HCT116 (cell line): ENCODE measurements at places on chromosomes 5 and 9.

- no peak for DNase-seq
Measured at GRCh38 chr9:1048231-1048619, 1.9 kb upstream of the DMRT2 start.

DNA sequence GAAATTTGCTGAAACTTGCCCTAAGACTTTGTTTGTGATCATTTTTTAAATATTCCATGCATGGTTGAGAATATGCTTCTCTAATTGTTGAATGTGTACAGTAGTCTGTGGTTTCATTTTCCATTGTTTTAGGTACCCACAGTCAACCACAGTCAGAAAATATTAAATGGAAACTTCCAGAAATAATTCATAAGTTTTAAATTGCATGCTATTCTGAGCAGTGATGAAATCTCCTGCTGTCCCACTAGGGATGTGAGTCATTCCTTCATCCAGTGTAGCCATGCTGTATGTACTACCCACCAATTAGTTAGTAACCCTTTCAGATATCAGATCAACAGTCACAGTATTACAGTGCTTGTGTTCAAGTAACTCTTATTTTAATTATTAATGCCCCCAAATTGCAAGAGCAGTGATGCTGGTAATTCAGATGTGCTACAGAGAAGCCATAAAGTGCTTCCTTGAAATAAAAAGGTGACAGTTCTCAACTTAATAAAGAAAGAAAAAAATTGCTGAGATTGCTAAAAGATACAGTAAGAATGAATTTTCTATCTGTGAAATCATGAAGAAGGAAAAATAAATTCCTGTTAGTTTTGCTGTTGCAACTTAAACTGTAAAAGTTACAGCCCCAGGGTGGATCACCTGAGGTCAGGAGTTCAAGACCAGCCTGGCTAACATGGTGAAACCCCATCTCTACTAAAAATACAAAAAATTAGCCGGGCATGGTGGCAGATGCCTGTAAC, 79.9 kb upstream of the FBXL17 start:
- no peak for DNase-seq

GRCh38 chr9:1332156-1332555, 282.0 kb downstream of the DMRT2 start:
- DNase-seq, result no peak

GRCh38 chr5:10330511-10331230, 22.8 kb upstream of the MARCHF6 start:
- no peak for DNase-seq

DNA sequence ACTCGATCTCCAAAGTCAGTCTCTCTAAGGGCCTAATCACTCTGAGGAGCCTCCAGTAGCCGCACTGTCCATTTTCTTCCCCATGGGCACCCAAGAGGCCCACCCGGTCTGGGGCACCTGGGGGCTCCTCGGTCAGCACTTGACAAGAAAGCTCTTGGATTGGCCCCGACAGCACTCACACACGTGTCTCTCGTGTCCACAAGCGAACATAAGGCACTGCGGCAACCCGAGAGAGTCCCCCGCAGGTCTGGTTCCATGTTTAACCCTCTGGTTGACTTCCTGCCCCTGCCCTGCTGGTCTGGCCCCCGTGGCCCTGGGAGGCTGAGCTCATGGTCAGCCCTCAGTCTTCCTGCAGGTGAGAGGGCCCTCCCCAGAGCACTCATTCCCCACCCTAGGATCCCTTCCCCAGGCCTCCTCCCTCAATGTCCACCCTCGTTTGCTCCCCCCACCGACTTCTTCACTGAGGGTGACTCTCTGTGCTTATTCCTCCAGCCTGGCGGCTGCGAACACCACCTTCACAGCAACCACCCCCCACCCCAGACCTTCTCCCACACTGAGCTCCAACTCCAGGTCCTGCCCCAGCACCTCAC, 16.3 kb upstream of the LRRC14B start:
- DNase-seq, result no peak

- DNase-seq, result no peak
Measured at GRCh38 chr5:5363045-5363444, 59.4 kb upstream of the ICE1 start.

DNA sequence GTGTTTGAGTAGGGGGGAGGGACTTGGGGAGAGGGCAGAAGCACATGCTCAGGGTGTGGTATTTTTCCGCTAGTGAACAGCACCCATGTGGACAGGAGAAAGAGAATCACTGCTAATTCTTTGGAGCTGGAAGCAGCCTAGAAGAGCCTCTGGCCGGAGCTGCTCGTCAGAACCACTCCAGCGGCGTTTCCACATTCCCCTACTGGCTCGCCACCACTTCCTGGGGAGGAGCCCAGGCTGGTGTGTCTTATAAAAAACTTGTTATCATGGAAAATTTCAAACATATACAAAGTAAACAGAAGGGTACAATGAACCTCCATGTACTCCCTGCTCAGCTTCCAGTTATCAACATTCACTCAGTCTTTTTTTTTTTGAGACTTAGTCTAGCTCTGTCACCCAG, 26.7 kb downstream of the LHX2 start:
- no peak for DNase-seq

GRCh38 chr5:37088009-37088408, 161.2 kb downstream of the CPLANE1 start:
- no peak for DNase-seq

DNA sequence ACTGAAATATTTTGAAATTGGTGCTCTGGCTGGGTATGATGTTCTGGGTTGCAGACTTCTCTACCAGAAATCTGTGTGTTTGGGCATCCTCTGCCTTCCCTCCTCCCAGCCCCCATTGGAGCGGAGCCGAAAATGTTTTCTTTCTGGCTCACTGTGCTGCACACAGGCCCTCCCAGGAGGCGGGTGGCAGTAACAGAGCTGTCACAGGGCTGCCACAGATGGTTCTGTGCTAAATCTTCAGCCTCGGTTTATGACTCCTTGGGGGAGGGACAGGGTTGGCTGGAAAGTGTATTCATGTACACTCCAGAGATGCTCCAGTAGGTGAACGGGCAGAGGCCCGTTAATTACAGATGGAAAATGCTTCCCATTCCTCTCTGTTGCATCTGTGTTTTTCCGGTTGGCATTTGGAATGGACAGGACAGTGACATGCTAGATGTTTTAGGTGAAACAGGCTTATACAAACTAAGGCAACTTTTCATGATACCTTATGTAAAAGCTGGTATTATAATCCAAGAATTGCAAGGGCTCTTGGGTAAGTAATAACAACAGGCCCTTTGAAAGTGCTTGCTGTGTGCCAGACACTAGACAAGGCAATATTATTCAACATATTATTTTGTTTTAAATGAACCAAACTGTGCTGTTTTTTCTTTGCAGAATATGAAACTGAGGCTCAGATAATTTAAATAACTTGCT, 180.2 kb downstream of the ADCY2 start:
- DNase-seq, result no peak

DNA sequence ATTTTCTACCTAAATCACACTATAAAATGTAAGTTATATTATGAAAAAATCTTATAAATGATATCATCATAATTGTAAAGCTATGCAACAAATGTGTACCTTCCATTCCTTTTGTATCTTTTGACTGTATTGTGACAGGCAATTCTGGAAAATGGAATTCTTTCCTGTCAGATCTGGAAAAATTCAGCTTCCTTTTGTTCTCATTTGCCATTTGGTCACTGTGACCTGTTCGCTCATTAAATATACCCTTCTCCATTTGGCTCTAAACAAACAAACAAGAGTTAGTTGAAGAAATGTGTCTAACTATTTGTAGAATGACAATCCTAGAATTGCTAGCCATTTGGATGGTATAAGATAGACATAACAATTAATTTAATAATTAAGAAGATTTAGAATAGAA, 62.7 kb downstream of the CDKL3 start:
- no peak for DNase-seq

GRCh38 chr5:96297290-96297689, 135.8 kb downstream of the PCSK1 start:
- DNase-seq, result no peak

- no peak for DNase-seq
Measured at GRCh38 chr9:93288891-93289883, 105.2 kb downstream of the WNK2 start.

DNA sequence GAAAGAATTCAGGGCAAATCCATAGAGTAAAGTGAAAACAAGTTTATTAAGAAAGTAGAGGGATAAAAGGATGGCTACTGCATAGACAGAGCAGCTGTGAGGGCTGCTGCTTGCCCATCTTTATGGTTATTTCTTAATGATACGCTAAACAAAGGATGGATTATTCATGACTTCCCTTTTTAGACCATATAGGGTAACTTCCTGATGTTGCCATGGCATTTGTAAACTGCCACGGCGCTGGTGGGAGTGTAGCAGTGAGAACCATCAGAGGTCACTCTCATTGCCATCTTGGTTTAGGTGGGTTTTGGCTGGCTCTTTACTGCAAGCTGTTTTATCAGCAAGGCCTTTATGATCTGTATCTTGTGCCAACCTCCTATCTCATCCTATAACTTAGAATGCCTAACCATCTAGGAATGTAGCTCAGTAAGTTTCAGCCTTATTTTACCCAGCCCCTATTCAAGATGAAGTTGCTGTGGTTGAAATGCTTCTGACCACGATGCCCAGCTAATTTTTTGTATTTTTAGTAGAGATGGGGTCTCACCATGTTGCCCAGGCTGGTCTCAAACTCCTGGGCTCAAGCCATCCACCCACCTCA, 42.1 kb downstream of the RFK start:
- DNase-seq, result no peak

- no peak for DNase-seq
Measured at GRCh38 chr5:130520211-130520610, 615.9 kb downstream of the CHSY3 start.

- DNase-seq, result no peak
Measured at GRCh38 chr9:106945727-106946660, 83.0 kb downstream of the ZNF462 start.

DNA sequence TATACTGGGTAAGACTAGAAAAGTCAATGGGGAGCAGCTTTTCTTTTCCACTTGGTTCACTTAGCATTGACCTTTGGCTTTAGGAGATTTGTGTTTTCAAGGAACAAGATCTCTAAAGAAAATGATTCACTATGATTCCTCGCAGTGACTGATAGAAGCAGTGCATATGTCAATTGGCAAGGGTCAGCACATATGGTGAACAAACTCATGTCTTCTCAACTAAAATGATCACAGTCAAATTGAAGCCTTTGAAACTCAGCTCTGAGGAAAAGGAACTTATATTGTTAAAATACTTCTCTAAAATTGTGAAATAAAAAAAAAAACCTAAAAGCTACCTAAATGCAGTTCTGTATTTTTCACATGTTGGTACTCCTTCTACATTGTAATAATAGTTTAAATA, 43.2 kb upstream of the IL7R start:
- no peak for DNase-seq

GRCh38 chr9:88651682-88652633, 117.0 kb downstream of the NXNL2 start:
- no peak for DNase-seq

GRCh38 chr5:60395712-60396329, 304.1 kb downstream of the DEPDC1B start:
- no peak for DNase-seq
